ENCODE measurements at places on chromosomes 16 and 17.
A peak's percentile ranks its signal among the peaks of the same experiment; 100 is the strongest.

GRCh38 chr16:61909074-61909473 is 127.2 kb downstream of the CDH8 start:
- DNase-seq = no peak

- no peak for DNase-seq
These were observed 15.5 kb upstream of the AXIN2 start for GRCh38 chr17:65576939-65577338.

GRCh38 chr16:17131351-17131750 is 339.4 kb downstream of the XYLT1 start:
- no peak for DNase-seq

GRCh38 chr17:17913695-17914332 is 58.4 kb downstream of the TOM1L2 start:
- peak; percentile 27 for DNase-seq

DNA sequence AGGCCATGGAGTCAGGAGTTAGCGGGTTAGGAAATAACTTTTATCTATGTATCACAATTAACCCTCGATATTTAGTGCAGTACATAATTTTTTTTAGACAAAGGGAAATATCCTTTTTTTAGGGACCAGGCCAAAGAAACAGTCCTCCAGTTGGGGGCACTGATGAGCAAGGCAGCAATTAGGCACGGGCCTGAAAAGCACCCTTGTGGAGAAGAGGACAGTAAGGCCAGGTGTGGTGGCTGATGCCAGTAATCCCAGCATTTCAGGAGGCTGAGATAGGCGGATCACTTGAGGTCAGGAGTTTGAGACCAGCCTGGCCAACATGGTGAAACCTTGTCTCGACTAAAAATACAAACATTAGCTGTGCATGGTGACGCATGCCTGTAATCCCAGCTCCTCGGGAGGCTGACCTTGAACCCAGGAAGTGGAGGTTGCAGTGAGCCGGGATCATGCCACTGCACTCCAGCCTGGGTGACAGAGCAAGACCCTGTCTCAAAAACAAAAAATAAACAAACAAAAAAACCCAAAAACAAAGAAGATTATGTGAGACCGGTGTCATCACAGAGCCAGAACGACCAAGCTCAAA is 158.3 kb upstream of the NOL11 start:
- DNase-seq = peak; percentile 30

GRCh38 chr17:77089124-77089490 is 51.7 kb upstream of the SEC14L1 start:
- DNase-seq = no peak

DNA sequence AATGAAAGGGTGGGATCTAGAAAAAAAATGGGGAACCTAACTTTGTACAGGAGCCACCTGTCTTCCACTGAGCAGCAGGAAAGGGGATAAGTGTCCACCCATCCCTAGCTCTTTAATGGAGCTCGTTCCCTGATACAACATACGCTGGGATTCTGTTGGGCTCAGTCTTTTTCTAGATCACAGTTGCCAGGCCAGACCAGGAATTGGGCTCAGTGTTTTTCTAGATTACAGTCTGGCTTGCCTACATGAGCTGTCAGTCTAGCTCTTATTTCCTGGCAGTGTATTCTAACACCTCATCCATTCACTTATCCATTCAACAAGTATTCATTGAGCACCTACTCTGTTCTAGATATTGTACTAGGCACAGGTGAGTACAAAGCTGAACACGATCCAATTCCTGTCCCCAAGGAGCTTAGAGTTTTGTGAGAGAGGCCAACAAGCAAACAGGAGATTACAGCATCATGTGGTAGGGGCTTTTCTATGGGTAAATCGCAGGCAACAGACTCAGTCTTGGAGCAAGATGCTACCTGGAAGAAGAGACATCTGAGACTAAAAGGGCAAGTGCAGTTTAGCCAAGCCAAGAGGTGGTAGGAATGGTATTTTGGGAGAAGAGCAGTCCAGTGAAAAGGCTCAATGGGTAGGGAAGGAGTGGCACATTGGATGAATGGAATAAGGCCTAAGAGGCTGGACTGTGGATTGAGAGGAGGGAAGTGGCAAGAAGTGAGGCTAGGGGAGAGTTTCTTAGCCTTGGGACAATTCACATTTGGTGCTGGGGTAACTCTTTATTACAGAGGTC is 138.0 kb upstream of the HS3ST2 start:
- no peak for DNase-seq

All from inflammatory macrophage treated with lipopolysaccharide for 1 hour (primary cell).